Right hindlimb (tissue), 1 donor: ENCODE measurements at places on chromosomes 11 and 22.
A peak's percentile ranks its signal among the peaks of the same experiment; 100 is the strongest.

GRCh38 chr11:111878385-111878848 lies 548 bp downstream of the FDXACB1 start:
- DNase-seq, result no peak

DNA sequence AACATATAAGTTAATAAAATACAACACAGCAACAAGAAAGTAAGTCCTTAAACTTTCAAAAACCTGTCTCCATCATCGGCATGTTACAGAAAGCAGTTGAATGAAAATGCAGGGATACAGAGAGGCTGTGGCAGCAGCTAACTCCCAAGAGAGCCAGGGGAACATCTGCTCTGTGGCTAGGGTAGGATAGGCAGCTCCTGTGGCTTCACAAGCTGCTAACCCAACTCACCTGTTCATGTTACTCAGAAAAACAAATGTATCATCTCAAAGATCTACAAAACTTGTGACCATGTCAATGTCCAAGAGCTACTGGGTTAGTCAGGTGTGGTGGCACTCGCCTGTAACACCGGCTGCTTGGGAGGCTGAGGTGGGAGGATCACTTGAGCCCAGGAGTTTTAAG lies 15.2 kb upstream of the PLAAT3 start:
- DNase-seq, result no peak

DNA sequence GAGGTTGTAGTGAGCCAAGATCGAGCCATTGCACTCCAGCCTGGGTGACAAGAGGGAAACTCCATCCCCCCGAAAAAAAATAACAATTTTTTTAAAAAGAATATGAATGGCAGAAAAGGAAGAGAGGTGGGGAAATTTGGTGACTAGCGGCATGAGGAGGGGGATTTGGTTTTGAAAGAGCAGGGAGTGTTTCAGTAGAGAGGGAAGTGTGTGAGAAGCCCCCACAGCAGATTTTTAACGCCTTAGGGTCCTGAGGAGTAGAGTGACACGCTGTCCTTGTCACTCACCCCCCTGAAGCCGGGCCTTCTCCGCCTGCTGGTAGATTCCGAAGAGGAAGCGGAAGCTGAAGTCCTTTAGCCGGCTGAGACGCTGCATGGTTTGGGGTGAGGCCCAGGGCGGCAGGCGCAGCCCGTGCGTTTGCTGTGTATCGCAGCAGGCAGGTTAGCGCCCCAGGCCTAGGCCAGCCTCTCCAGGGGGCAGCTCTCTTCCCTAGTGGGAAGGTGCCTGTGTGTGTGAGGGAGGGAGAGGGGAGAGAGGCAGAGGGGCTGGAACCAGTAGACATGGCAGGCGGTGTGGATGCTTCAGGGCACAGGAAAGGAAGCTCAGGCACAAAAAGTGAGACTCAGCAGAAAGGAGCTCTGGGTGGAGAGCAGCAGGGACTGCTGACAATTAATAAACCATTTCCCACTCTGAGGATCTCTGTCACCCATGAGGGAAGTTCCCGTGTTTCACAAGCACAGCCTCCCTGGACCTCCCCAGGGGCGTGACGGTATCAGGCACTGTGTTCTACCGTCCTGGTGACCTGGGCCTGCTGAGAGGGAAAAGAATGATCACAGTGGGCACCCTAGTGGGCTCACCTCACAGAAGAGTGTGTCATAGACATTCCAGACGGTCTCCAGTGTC lies 3.9 kb downstream of the ACP2 start:
- DNase-seq, result no peak

- DNase-seq, result no peak
These were observed 40.1 kb upstream of the PPARA start for GRCh38 chr22:46110215-46110614.

DNA sequence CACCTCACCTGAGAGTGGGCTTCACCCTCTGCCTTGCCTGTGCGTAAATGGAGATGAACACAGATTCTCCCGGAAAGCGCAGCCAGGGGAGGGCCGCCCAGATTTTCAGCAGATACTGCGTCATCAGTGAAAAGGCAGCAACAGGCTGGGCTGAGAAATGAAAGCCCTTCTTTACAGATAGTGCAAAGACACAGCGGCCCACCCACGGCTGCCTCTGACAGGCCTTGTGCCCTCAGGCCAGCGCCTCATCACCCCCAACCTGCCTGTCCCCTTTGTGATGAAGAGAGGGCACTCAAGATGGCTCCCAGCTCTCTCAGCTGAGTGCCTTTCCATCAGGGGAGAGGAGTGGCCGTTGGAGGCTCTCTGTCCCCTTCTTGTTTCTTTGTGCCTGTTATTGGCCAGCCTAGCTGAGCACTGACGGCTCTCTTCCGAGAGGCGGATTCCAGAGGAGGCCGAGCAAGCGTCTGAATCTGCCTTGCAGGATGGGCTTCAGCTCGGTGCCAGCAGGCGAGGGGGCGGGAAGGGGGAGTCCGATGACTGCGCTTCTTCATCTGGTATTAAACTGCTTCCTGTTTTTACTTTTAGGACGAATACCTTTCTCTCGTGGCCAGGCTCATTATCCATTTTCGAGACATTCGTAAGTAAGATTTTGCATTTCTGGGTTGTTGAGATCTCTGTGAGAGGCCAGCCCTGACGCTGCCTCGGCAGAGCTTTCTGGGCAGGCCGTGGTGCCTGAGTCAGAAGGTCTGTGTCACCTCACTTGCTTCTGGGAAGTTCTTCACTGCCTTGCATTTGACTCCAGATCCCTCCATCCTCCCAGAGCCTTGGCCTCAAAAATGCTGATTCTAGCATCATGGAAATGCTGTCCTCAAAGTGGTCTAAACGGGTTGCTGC lies 43.7 kb downstream of the MED15 start:
- peak; percentile 77 for DNase-seq

- no peak for DNase-seq
These were observed 38.5 kb downstream of the TTC17 start for GRCh38 chr11:43397251-43397650.

DNA sequence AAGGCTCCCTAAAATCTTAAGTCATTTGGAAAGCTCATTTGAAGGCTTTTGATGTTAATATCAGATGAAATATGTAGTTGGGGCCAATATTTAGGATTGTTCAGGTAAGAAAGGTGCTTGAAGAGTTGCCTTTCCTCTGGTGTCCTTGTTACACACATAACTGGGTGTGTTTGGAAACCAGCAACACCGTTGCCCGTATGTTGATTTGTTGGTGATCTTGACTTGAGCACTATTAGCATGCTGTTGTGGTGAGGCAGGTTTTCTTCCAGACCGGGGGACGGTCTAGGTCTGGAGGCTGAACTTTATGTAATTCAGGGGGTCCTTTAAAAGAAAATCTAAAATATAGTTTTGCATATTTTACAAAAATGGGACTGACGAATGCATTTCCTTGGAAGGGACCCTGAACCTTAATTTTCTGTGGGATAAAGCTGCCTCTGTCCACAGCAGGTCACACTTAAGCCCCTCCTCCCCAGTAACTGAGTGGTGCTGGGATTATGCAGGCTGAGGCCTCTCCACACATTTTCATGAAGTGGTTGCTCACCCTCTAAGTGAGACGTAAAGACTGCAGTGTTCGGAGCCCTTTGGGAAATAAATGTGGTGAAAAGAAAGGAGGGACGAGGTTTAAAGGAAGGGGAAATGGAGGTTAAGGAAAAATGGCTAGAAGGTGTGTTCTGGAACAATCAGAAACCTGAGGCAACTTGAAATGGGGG lies 1.8 kb downstream of the YWHAH start:
- DNase-seq, result no peak

GRCh38 chr11:12122083-12122482 lies 11.7 kb downstream of the MICAL2 start:
- DNase-seq, result no peak

GRCh38 chr11:8028766-8029165 lies 41.6 kb downstream of the EIF3F start:
- no peak for DNase-seq

DNA sequence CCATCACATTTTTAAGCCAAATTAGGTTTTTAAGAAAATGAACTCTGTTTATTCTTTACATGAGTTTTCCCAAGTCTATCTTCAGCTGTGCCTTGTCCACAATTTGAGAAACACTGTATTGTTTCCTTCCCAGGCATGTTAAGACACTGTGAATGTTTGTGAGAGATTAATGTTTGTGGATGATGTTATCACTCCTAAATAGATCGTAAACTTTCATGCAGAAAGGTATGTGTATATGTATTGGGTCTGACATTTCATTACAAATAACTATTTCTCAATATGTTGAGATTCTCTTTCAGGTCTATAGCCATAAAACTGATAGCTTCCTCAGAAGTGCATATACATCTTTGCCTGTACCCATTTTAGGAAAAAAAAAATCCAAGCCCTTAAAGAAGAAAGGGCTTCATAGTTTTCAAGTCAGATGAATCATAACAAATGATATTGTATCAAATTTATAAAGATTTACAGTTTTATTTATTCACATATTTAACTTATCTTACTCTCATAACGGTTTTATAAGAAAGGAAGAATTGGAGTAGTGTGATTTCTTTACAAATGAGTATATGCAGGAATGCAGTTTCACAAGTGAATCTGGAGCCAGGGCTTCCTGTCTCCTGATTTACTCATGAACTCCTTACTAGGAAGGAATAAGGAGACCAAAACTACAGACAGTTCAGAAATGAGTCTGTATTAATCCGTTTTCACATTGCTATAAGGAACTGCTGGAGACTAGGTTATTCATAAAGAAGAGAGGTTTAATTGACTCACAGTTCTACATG lies 11.2 kb downstream of the OR8D1 start:
- DNase-seq, result no peak

- DNase-seq, result no peak
These were observed 26.8 kb downstream of the MUC2 start for GRCh38 chr11:1101318-1102089.

DNA sequence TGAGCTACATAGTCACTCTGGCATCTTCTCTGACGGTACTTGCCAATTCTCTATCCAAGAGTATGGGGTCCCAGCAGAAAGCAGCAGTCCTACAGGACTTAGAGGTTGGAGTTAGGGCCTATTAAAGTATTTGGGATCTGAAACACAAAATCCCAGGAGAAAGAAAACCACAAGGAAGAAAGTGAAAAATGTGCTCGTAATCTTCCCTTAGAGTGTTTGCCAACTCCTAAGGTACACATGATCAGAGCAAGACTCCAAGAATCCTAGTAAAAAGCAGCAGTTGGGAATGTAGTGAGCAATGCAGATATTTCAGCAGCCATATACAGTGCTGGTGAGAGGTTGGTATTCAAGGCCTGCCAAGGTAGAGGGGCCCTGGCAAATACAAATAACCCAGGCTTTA lies 71.6 kb downstream of the EXT2 start:
- no peak for DNase-seq
